ENCODE measurements at places on chromosomes 3 and 15. TPM values are rescaled to one million over a fixed set of nuclear protein-coding genes. Genes with fewer than 3 reads are reported as not detected.

The UQCC5 gene
- total RNA-seq, result 13.7 TPM

DNA sequence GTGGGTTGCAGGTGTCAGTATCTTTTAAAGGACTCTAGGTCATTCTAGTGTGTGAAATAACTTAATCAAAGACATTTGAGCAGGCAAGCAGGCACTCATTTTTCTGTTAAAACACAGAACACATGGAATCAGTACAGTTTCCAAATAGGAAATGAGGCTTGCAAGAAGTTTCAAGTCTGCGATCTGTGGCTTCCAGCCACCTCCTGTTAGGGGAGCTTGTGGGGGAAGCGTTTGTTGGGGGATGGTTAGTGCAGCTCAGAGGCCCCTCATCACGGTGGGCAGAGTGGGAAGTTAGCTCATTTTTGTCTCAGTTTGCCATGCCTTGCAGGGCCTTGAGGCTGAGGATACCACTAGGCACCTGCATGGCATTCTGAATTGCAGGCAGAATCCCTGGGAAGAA is 59.9 kb downstream of the SLC6A11 start:
- no peaks in the 10 kb centered on the region for H3K4me1 ChIP-seq
- H3K36me3 ChIP-seq, result no peaks in the 10 kb centered on the region
- H3K4me3 ChIP-seq, result no peak overlapping the region
- no peak overlapping the region for H3K27ac ChIP-seq
- DNase-seq, result no peak

DNA sequence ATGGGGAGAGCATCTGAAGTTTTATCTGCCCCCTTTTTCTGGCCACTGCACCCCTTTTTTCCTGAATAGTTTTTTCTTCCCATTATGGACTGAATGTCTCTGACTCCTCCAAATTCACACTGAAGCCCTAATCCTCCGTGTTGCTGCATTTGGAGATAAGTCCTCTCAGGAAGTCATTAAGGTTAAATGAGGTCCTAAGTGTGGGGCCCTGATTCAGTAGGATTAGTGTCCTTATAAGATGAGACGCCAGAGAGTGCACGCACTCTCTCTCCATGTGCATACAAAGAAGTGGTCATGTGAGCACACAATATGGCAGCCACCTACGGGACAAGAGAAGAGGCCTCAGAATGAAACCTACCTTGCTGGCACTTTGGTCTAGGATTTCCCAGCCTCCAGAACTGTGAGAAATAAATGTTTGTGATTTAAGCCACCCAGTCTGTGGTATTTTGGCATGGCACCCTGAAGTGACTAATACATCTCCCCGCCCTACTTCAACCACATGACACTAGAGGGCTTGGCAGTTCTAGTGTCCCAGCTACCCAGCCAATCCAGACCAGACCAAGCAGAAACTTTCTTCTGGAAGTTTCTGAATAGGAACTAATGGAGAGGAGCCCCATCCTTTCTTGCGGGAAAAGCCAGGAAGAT is 191.3 kb downstream of the PDE8A start:
- H3K4me1 ChIP-seq, result peaks cover 8% of the 10 kb centered on the region
- H3K27ac ChIP-seq, result no peak overlapping the region
- no peak for DNase-seq
- H3K27me3 ChIP-seq, result peaks cover 5% of the 10 kb centered on the region
- H3K36me3 ChIP-seq, result peaks cover 29% of the 10 kb centered on the region

- H3K4me1 ChIP-seq, result peaks cover 11% of the 10 kb centered on the region
- peak; percentile 75 for DNase-seq
- H3K4me3 ChIP-seq, result peak within 1 kb of the TSS; percentile 100
- peak within 1 kb of the TSS; percentile 95 for H3K27ac ChIP-seq
- H3K27me3 ChIP-seq, result peaks cover 6% of the 10 kb centered on the region
- H3K36me3 ChIP-seq, result no peaks in the 10 kb centered on the region
Measured at GRCh38 chr15:38252481-38253350, at the start of gene SPRED1. Gene SPRED1 (plus strand): TSS chr15:38252836. CDS start chr15:38253186, 350 bp downstream.

DNA sequence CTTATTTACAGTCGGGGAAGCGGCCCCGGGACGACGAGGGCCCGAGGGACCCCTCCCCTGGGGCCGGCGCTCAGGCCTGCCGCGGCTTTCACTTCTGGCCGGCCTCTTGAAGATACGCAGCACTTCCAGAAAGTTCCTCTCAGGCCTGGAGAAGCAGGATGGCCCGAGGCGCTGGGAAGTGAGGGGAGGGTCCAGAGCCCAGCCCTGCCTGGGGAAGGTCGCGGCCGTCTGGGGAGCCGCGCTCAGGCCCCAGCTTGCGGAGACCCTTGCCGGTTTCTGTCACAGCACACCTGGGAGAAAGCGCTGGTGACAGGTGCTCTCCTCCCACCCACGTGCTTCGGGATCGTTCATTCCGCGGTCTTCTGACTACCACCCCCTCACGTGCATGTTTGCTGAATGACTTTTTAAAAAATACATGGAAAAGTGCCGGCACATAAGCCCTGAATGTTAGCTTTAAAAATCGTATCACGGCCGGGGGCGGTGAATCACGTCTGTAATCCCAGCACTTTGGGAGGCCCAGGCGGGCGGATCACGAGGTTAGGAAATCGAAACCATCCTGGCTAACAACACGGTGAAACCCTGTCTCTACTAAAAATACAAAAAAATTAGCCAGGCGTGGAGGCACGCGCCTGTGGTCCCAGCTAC is 727 bp upstream of the TM2D3 start:
- peaks cover 2% of the 10 kb centered on the region for H3K27me3 ChIP-seq
- no peaks in the 10 kb centered on the region for H3K36me3 ChIP-seq
- peak overlapping the region; percentile 84 for H3K4me3 ChIP-seq
- no peak for DNase-seq
- peak overlapping the region; percentile 78 for H3K27ac ChIP-seq

DNA sequence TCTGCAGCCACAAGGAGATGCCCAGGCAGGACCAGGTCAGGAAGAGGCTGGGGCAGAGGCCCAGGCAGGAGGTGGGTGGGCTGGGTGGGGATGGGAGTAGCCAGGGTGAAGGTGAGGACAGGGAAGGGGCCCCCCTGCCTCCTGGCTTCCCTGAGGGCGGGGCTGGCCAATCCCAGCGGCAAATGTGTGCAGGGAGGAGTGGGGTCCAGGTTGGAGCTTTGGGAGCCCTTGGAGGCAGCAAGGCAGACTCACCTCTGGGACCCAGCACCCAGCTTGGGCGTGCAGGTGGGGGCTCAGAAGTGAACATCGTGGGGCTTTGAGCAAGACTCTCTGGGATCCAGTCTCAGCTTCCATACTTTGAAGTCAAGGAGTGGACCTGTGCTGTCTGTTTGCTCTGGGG is 25.2 kb downstream of the GP9 start:
- no peaks in the 10 kb centered on the region for H3K36me3 ChIP-seq
- DNase-seq, result no peak
- no peak overlapping the region for H3K4me3 ChIP-seq
- H3K27ac ChIP-seq, result no peak overlapping the region

DNA sequence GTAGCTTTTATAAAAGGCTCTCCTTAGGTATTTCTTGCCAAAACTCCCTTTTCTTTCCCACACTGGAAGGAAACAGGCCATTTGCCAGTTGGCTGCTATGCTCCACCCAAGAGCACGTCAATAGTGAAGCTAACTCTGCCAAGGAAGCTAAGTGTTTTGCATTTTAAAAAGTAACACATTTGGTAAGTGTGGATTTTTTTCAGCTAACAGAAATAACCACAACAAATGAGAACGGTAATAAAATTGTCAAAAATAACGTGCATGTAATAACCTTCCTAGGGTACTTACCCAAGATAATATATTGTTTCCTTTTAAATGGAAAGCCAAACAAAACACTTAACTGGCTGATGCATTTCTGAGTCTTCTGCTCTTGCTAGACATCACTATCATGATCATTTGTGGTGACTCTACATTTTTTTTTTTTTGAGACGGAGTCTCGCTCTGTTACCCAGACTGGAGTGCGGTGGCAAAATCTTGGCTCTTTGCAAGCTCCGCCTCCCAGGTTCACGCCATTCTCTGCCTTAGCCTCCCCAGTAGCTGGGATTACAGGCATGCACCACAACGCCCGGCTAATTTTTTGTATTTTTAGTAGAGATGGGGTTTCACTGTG is 4.6 kb downstream of the DPP8 start:
- no peak overlapping the region for H3K4me3 ChIP-seq
- H3K27ac ChIP-seq, result no peak overlapping the region
- peaks cover 2% of the 10 kb centered on the region for H3K27me3 ChIP-seq
- no peaks in the 10 kb centered on the region for H3K36me3 ChIP-seq

The REC114 gene
- total RNA-seq, result not detected

The CFAP100 gene
- total RNA-seq, result not detected

The RTP4 gene
- total RNA-seq, result not detected

DNA sequence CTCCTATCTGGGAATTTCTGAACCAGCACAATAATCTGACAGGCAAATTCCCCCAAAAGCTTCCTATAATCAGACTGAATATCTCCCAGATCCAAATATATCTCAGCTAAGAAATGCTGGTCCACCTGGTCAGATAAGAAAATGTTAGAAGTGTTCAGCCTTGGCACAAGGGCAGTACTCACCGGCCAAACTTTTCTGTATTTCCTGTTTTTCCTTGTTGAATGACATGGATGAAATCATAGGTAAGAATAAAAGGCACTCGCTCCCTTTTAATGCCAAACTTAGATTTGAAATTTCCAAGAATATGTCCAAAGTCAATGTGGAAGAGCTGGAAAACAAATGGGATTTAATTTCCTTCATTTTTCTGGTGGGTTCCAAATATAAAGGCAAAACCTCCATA is 48.9 kb downstream of the FAIM start:
- H3K27me3 ChIP-seq, result no peaks in the 10 kb centered on the region
- H3K4me3 ChIP-seq, result no peak overlapping the region

DNA sequence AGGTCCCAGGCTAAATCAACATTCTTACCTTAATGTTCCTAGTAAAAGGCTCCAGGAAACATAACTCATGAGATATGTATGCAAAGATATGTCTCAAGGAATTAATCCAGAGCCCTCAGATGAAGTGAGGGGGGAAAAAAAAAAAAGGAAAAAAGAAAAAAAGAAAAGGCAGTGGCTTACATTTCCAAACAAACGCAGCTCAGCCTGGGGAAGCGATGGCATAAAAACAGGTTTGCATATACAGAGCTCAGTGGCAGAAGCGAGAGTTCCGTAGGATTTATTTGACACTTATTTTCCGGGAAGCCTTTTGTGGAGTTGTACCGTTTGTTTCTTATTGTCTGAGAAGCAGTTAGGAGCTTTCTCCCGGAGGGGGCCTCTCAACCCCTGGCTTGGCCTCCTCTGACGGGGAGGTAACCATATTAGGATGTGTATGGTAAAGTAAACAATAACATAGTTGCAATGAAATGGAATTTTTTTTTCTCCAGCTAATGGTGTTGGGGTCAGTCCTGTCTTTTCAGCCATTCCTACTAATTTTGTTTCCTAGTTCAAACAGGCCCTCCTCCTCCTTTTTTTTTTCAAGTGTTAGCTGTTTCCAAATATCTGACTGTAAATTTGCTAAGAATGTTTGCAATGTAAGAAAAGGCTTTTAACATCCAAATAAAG is 338.6 kb downstream of the FOXP1 start:
- peak overlapping the region; percentile 81 for H3K4me3 ChIP-seq
- no peak for DNase-seq
- H3K36me3 ChIP-seq, result no peaks in the 10 kb centered on the region

DNA sequence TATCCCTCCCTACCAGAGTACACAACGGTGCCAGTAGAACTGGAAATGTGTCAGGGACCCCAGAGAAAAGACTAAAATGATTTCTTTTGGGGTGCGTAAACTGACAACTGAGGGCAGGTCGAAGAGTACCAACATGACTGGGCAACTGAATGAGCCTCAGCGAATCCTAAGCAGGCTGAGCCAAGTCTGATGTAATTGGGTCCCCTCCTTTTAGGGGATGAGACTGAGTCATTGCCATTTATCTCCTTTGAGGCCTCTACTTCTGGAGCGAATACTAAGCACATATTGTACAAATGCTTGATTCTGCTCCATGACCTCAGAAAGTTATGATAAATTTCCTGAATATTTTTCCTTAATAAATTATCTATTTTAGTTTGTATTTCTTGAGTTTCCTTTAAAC is 17.3 kb upstream of the GPR156 start:
- H3K27me3 ChIP-seq, result no peaks in the 10 kb centered on the region
- no peak for DNase-seq
- peaks cover 3% of the 10 kb centered on the region for H3K36me3 ChIP-seq

The ANKRD63 gene
- not detected for total RNA-seq

DNA sequence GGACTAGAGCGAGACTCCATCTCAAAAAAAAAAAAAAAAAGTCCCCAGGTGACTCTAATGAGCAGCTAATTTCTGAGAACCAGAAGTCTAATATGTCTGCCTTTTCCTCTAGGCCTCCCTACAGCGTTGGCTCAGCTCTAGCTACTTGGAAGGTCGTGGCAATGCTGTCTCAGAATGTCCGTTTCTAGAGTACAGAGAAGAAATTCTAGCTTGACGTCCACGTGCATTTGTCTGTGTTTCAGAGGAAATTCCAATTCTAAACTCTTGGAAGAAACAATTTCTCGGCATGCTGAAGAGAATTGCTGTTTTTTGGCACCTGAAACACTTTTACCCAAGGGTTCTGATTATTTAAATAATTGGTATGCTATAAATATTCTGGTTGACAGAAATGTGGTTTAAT is 78.8 kb downstream of the SOX2 start:
- H3K36me3 ChIP-seq, result no peaks in the 10 kb centered on the region
- no peaks in the 10 kb centered on the region for H3K4me1 ChIP-seq

The CASR gene
- total RNA-seq, result not detected

The CCK gene
- total RNA-seq, result not detected

GRCh38 chr3:14451844-14452739 is 49.7 kb downstream of the SLC6A6 start:
- no peak overlapping the region for H3K27ac ChIP-seq
- no peaks in the 10 kb centered on the region for H3K4me1 ChIP-seq
- H3K36me3 ChIP-seq, result peaks cover 14% of the 10 kb centered on the region

DNA sequence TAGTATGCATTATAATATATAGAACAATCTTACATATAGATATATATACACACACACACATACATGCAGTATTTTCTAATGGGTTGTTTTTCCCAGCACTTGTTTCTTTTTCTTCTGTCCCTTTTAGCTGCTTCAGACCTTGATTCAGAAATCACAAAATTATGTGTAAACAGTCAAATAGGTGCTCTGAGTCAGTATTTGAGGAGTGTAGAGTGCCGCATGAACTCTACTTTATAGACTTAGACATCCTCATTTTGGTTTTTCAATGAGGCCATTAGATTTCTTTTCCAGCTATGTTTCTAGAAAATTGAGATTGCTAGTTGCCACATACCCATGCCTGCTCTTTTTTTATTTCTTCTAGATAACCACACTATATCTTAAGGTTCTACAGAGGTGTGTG is 58.2 kb downstream of the HHLA2 start:
- H3K4me1 ChIP-seq, result no peaks in the 10 kb centered on the region
- no peak overlapping the region for H3K4me3 ChIP-seq
- no peak for DNase-seq
- H3K27me3 ChIP-seq, result no peaks in the 10 kb centered on the region

All from glutamatergic neuron (in vitro differentiated cells).